RPMI8226 (cell line): ENCODE measurements at places on chromosomes 1 and 21.
A peak's percentile ranks its signal among the peaks of the same experiment; 100 is the strongest.

DNA sequence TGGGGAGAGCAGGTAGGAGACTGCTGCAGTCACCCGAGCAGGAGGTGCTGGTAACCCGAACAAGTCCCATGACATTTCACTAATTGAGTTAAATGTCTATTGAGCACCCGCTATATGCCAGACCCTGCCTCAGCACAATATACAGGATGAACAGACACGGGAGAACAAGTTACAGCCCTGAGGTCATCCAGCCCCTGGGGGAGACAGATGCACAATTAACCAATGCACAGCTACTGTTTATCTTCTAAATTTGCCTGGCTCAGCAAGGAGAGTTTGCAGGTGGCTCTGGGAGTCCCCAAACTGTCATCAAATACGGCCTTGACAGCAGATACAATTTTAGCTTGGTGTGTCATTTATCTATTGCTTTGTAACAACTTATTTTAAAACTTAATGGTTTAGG, 18.1 kb downstream of the CITED4 start:
- peak; percentile 80 for DNase-seq

DNA sequence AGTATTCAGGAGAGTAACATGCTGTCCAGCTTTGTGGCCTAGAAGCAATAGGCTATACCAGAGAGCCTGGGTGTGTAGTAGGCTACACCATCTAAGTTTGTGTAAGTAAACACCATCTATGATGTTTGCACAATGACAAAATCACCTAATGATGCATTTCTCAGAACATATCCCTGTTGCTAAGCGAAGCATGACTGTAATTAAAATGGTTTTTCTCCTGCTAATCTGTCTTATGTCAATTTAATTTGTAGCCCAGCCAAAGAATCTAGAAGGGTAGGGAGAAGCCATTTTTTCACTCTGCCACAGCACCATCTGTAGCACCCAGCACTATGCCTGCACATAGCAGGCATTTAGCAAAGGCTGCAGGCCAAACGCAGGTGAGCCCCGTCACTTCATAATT, 2.0 kb upstream of the TTC24 start:
- no peak for DNase-seq

- peak; percentile 68 for DNase-seq
These were observed 15.6 kb downstream of the TNNT2 start for GRCh38 chr1:201361652-201362504.

DNA sequence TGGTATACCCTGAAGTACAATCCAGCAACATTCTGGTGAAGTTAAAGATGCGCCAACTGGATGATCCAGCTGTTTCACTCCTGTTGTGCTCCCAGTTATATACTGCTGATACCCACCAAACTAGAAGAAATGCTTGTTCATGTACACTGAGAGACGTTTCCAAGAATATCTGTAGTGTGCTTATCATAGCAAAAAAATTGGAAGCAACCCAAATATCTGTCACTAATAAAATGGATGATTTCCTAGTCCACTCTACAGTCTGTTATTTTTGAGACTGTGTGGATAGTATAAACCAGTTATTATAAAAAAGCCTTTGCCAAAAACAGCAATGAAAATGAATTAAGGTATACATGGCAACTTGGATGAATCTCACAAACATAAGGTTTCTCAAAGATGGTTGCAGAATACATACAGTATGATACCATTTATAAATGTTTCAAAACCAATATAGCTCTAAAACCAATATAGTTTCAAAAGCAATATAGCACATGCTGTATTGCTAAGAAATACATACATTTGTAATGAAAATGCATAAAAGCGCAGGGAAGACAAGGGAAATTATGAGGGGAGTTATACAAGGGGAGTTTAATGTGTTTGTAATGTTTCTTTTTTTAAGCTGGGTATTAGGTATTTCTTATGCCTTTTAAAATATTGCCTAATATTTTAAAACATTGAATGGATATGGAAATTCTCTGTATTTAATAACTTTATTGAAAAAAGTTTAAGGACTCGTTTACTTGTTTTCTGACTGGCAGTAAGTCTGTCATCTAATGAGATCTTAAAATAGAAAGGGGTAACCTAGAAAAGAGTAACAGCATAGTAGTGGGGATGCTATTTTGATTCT, 36.5 kb downstream of the GPSM2 start:
- no peak for DNase-seq

GRCh38 chr1:162631546-162632191, 595 bp upstream of the DDR2 start:
- DNase-seq: no peak

- peak; percentile 46 for DNase-seq
These were observed 6.0 kb downstream of the CYB561D1 start for GRCh38 chr1:109499661-109500536.

- no peak for DNase-seq
These were observed 149.0 kb downstream of the ROR1 start for GRCh38 chr1:63922848-63923247.

GRCh38 chr1:53642215-53642555, 96.8 kb downstream of the GLIS1 start:
- no peak for DNase-seq

- DNase-seq: no peak
These were observed 23.3 kb downstream of the NAV1 start for GRCh38 chr1:201562257-201562656.

GRCh38 chr1:39620659-39621165, 18.7 kb downstream of the HEYL start:
- no peak for DNase-seq

- DNase-seq: no peak
These were observed 607.9 kb downstream of the PTPRC start for GRCh38 chr1:199246716-199247115.

DNA sequence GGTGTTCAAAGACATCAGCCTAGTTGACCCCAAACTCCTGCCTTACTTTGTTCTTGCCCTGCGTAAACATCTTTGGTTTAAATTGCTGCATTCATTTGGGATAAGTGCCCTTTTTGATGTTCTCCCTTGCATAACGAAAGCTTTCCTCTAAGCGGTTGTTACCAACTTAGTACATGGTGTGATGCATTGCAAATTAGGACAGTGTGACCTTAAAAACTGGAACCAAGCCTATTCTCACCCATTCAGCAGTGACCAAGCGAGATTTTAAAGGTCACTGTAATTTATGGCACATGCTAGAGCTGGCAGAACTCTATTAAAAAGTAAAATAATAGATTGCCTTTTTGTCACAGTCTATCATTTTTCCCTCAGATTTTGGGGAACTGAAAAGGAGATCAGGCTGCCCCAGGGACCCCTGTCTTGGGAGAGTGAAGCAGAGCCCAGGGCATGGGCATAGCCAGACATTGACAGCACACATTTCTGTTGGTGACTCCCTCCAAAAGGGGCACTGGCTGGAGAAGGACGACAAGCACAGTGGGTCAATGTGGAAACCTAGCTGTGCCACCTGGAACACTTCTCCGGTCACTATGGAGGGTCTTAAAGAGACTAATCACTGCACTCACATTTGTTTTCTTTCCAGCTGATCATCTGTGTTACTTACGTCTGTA, 63.9 kb downstream of the KCNK1 start:
- no peak for DNase-seq

- DNase-seq: no peak
These were observed 38.2 kb downstream of the ACTN2 start for GRCh38 chr1:236724506-236724905.

DNA sequence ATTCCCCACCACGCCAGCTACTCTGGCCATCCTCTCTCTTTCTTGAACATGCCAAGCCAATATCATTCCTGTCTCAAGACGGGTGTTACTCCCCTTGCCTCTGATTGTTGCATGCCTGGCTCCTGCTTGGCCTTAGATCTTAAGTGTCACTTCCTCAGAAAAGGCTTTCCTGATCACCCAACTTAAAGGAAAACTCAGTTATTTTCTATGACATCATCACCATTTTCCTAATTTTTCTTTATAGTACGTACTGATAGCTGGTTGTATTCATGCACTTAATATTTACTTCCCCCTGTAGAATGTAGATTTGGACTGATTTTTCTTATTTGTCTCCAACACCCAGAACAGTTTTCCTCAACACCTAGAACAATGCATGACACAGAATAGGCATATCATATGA, 123.8 kb upstream of the TSPAN2 start:
- no peak for DNase-seq

GRCh38 chr21:25578056-25578961, 29.0 kb downstream of the MRPL39 start:
- DNase-seq: no peak

GRCh38 chr21:15653710-15654109, 76.1 kb upstream of the USP25 start:
- DNase-seq: no peak

DNA sequence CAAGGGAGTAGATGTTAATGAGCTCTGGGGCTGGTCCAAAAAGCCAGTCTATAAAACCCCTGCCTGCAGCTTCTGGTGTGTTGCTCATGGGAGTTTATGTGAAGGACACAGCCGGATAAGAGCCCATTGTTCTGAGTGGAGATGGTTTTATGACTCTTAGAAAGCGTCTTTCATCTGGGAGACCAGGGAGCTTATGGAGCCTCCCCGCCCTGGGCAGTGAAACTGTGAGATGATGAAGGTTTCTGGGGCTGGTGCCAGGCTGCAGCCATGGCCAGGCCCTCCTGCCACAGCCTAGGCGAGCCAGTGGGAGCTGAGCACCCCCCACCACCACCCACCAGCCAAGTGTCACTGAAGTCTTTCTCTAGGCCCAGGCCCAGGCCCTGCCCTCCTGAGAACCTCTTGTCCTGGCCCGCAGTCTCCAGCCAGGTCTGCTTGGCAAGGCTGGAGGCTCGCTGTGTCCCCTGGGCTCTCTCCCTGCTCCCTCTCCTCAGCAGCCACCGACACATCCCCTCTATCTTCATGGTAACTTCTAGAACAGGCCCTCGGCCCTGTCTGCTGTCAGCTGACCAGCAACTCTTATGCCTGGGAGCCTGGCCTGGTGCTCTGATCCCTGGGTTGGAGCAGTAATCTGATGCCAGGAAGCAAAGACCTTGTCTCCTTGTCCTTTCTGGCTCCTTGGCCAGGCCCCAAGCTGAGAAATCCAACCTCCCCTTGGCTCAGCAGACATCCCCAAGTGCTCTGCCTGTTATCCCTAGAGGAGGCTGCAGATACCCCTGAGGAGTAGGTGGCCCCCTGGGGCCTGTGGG, 7.6 kb upstream of the ARHGEF10L start:
- no peak for DNase-seq

DNA sequence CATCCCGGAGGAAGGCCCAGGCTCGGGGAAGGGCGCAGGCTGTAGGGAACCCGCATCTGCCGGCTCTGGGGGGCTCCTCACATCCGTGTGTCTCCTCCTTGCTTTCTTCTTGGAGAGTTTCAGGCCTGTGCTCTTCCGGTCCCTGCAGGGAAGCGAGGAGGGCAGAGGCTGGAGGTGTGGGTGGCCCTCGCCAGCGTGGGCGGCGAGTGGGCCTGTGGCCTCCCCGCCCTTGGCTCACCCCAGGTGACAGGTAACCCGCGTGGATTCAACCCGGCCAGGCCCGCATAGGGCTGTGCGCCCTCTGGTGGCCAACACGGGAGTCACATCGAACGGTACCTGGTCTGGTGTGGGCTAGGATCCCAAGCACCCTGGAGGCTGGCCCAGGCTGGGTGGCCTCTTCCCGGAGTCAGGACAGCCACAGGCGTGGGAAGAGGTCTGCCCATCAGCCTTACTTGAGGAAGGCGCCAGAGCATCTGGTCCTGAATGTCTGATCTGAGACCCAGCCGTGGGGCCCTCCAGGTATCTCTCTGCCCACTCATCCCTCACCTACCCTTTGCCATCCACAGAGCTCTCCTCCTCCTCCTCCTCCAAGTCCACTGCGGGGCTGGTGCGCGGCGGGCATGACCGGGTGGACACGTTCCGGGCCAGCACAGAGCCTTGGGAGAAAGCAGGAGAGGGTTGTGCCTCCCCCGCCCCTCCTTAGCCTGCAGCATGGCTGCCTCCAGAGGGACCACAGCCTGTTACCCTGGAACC, 9.6 kb upstream of the TNFRSF25 start:
- DNase-seq: peak; percentile 81

GRCh38 chr1:7265771-7266371, 480.6 kb downstream of the CAMTA1 start:
- no peak for DNase-seq

DNA sequence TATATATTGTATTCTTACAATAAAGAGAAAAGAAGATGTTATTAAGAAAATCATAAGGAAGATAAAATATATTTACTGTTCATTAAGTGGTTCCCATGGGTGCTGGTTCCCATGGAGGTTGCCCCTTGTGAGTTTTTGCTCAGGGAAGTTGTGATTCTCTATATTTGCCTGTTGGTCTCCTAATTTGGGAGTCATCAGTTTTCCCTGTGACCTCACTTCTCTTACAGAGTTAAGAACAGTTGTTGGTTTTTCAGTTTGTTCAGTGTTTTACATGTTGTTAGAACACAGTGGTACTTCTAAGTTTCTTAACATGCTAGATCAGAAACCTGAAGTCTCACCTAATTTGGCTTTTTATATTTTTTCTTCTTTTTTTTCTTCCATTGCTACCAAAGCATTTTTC, 109.2 kb downstream of the OSBPL9 start:
- DNase-seq: no peak

- DNase-seq: no peak
These were observed 6.2 kb upstream of the CPLANE2 start for GRCh38 chr1:16243215-16243610.

- no peak for DNase-seq
These were observed 213.6 kb upstream of the ESRRG start for GRCh38 chr1:216936779-216937178.

- DNase-seq: no peak
These were observed 69.6 kb downstream of the OSBPL9 start for GRCh38 chr1:51686450-51686849.

DNA sequence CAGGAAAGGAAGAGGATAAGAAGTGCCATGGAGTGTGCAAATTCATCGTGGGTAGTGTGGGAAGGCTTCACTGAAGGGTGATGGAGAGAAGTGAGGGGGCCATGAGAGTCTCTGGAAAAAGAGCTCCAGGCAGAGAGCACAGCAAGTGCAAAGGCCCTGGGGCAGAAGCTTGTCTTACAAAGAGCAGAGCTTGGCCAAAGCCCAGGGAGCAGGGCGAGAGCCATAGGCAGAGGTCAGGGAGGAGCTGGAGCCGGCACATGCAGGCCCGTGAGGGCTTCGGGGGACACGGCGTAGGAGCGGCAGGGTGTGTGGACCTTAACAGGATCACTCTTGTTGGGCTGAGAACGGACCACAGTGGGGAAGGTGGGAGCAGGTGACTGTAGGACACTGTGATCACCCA, 83.7 kb upstream of the EDN2 start:
- DNase-seq: no peak

DNA sequence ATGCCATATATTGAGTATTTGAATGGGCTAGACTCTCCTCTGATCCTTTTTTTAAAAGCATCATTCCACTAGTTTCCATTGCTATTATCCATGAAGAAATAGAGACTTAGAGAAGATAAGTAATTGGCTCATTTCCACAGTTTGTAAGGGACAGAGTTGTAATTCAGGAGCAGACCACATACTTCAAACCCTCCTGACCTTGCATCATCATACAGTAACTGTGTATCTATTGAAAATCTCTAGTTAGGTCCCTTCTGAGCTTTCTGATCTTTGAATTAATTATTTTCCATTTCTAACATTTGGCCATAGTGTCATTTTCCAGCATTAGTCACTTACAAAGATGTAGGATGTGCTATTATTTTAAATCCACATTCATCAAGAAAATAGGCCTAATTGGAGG, 386.5 kb upstream of the ST6GALNAC5 start:
- no peak for DNase-seq
